HS-27A (cell line): ENCODE measurements at places on chromosomes 11 and 22.

DNA sequence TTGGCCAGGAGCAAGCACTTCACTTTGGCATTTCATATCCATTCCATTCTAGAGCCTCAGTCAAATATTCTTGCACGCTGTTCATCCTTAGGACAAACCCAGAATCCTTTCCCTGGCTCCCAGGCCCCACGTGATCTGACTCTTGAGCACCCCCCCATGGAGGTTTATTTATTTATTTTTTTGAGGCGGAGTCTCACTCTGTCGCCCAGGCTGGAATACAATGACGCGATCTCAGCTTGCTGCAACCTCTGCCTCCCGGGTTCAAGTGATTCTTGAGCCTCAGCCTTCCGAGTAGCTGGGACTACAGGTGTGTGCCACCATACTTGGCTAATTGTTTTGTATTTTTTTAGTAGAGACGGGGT lies 12.7 kb upstream of the TSGA10IP start:
- DNase-seq = no peak

- DNase-seq = no peak
Observed at GRCh38 chr11:3109921-3110706, 52.9 kb upstream of the CARS1 start.

- DNase-seq = no peak
Observed at GRCh38 chr11:103961010-103961409, 75.4 kb upstream of the DDI1 start.

GRCh38 chr11:108672113-108672512 lies 7.2 kb downstream of the DDX10 start:
- no peak for DNase-seq

- DNase-seq = no peak
Observed at GRCh38 chr22:24140357-24140756, 40.9 kb upstream of the SUSD2 start.

DNA sequence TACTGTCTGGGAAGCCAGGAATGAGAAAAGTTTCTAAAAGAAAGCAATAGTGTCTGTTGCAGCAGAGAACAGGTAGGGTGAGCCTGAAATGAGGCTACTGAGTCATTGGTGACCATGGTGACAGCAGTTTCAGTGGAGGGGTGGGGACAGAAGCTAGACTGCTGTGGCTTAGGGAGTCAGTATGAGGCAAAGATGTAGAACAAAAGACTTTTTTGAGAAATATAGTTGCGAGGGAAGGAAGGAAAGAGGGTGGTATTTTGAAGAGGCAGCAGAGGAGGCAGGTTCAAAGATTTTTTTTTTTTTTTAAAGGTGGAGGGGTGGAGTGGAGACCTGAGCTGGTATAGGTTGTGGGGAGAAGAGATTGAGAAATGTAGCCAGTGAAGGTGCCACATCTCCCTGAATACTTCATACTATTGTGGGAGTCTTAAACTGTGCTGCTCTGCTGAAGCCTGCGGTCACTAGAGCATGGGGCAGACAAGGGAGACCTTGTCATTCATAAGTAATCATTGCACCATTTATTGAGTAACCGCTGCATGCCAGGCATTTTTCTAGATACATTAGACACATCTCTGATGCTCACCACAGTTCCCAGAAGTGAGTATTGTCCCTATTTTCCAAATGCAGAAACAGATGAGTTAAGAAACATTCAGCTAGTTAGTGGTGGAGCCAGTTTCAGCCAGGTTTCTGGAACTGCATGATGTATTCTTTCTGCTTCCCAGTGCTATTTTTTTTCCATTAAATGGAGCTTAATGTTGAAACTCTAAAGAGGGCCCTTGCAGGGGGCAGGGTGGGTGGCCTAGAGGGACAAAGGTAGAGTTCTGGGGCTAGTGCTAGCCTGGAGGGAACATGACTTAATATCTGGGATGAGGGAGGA lies 49.9 kb downstream of the STIM1 start:
- DNase-seq = peak; percentile 58

DNA sequence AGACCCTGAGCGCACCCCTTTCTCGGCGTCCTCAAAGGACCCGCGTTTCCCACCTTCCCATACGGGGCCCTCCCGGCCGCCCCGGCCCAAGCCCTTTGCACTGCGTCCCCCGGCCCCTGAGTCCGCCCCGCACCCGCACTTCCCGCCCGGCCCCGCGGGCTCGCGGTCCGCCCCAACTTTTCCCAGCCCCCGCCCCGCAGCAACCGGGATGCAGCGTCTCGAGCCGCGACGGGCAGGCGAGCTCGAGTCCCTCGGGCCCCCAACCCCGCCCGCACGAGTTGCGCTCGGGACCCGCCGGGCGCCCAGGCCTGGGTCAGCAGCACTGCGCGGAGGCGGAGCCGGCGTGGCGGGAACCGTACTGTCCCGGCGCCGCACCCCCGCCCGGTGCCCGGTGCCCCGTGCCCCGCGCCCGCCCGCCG lies 371 bp downstream of the SMCO4 start:
- DNase-seq = no peak

- no peak for DNase-seq
Observed at GRCh38 chr11:126898802-126899201, 101.8 kb downstream of the KIRREL3 start.

GRCh38 chr11:69001243-69002081 lies 11.6 kb downstream of the MRGPRF start:
- DNase-seq = no peak

DNA sequence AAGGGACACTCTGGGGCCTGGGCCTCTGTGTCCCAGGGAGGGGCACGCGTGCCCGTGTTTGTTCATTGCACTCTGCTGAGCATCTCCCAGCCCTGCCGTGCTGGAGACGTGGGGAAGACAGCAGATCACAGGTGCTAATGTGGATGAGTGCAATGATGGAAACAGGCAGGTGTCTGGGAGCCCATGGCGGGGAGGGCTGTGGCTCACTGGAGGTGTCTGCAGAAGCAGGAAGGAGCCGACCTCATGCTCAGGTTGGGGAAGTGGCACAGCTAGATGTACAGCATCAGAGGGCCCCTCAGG lies 7.9 kb downstream of the TMEM258 start:
- no peak for DNase-seq

DNA sequence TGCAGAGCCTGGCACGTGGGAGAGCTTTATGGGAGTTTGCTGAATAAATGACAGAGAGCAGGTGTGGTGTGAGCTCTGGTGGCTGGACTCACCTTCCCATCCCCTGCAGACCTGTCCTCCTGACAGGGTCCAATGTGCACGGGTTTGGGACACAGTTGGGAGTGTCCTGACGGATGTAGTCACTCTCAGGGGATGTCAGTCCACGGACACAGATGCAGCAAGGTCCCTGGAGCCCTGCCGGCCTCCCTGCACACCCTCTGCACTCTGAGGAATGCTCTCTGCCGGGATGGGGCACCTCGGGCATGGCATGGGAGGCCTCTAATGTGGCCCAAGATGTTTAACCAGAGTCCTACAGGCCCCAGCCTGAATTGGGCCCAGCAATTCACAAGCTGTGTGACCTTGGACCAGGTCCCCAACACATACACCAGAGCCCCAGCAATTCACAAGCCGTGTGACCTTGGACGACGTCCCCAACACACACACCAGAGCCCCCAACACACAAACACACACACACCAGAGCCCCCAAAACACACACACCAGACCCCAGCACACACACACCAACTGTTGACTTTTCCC lies 30.0 kb upstream of the RFPL3 start:
- no peak for DNase-seq

DNA sequence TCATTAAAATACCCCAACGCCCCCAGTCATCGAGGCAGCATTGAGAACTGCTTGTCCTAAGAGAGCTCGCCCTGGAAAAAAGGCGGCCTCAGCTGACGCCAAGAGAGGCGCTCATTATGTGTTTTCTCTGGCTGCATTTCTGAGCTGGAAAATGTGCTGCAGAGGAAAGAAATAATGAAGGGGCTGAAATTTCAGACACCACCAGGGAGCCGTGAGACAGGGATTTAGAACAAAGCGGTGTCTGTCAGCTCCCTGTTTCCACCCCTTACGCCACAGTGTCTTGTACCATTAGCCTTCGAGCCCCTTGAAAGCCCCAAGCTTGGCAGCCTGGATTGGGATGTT lies 14.4 kb downstream of the USH1C start:
- no peak for DNase-seq

DNA sequence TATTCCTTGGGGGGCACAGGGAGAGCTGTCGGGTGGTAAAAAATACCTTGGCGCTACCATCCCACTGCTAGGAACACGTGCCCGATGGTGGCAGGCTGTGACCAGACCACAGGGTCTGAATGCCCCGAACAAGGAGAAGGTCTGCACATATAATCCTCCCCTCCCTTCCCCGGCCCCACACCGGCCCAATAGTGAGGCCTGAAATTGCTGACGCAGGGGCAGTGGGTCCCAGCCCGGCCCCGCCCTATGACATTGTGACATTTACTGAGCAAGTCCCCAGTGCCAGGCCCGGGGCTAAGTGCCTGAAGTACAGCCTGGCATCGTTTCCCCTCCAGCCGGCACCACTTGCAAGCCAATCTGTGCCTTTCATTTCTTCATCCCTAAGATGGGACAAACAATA lies 19.5 kb downstream of the MN1 start:
- no peak for DNase-seq

GRCh38 chr11:11981840-11982239 lies 26.6 kb downstream of the DKK3 start:
- DNase-seq = no peak

DNA sequence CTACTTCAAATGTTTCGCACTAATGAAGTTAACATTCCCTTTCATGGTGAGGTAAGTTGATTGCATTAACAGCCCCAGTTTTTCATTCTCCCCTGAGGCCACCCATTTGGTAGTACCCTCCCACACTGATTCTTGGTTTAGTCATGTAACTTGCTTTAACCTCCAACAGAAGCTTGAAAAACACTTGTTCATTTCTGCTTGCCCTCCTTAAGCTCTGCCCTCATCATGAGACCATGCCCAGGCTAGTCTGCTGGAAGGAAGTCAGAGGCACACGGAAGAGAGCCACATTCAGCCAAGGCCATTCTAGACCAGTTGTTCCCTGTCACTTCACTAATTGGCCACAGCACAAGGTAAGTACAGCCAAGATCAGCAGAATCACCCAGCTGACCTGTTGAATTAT lies 50.7 kb upstream of the CD44 start:
- no peak for DNase-seq

GRCh38 chr11:126134461-126135155 lies 71.9 kb upstream of the CDON start:
- DNase-seq = no peak

GRCh38 chr11:16926883-16927626 lies 87.2 kb downstream of the PLEKHA7 start:
- no peak for DNase-seq

GRCh38 chr11:131195661-131196517 lies 174.5 kb upstream of the NTM start:
- no peak for DNase-seq

DNA sequence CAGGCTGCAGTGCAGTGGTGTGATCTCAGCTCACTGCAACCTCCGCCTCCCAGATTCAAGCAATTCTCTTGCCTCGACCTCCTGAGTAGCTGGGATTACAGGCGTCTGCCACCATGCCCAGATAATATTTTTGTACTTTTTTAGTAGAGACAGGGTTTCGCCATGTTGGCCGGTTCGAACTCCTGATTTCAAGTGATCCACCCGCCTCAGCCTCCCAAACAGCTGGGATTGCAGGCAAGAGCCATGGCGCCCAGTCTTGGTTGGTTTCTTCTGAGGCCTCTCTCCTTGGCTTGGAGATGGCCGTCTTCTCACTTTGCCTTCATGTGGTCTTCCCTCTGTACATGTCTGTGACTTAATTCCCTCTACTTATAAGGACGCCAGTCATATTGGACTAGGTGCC lies 254.6 kb downstream of the BUD13 start:
- DNase-seq = no peak

DNA sequence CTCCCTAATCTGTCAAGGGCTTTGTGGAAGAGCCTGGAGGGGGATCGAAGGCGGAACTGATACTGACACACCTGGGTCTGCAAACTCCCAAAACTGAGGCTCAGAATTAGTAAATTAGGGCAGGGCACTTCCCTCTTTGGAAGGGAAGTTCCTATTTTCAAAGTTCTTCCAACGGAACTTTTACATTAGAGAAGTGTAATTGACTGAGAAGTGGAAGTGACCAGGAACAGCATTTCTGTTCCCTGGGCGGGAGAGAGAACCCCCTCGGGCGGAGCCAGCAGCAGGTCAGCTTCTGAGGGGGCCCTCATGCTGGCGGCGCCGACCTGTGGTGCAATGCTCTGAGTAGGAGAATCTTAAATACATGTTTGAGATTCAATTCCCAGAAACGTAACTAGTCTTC lies 1.1 kb upstream of the CBL start:
- no peak for DNase-seq

GRCh38 chr11:85855341-85855656 lies at the start of gene CCDC83:
Gene CCDC83, plus strand, starts transcription at chr11:85855383. Its CDS starts 9,741 bp downstream, at chr11:85865124.
- DNase-seq = no peak

DNA sequence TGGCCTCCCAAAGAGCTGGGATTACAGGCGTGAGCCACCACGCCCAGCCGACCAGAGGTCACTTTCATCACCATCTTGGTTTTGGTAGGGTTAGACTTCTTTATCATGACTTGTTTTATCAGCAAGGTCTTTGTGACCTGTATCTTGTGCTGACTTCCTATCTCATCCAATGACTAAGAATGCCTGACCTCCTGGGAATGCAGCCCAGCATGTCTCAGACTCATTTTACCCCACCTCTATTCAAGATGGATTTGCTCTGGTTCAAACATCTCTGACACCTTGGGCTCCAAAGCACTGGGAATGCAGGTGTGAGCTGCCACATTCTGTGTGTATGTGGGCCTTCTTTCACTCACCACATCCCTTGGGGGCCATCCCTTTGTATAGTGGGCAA lies 5.1 kb upstream of the TALDO1 start:
- no peak for DNase-seq

DNA sequence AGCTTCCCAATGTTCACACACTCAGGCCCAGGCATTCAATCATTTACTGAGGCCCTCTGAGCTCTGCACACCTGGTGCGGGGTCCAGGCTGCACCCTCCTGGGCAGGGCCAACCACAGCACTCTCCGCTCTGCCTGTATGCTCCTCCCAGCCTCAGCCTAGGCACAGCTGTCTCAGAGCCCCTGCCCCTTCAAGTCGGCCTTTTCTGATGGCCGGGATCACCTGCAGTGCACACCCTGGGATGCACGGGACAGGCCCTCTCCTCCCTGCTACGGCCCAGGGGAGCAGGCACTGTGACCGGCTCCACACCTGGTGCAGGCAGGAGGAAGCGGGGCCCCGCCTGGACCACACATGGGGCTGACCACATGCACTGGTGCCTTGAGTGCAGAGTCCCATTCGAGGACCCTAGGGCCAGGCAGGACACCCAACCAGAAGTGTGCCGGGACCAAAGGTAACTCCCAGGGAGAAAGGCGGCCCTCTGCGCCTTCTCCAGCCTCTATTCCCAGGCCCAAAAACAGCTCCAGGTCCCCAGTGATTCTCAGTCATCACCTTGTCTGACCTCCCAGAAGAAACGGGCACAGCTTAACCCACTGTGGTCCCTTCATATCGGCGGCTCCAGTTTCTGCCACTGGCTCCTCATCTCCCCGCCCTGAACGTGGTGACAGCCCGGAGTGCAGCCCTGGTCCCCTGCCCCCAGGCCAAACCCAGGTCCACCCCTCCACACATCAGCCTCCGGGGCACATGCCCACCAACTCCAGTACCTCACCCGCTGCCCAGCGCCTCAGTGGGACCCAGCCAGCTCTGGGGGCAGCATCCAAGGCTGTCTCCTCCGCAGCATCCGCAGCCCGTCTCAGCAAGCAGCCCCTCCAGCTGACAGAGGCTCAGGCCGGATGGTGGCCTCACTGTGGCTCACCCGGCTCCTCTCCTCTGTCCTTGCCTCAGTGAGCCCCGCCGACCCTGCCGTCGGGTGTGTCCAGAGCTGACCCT lies 17.5 kb downstream of the SULT4A1 start:
- DNase-seq = no peak
